Thoracic aorta (tissue), 2 donors: ENCODE measurements at places on chromosomes 1 and 21. TPM values are rescaled to one million over a fixed set of nuclear protein-coding genes. Genes with fewer than 3 reads are reported as not detected.

GRCh38 chr1:5921671-5922070, 70.6 kb downstream of the NPHP4 start:
- no peaks in the 10 kb centered on the region for H3K36me3 ChIP-seq
- H3K27ac ChIP-seq, result no peak overlapping the region
- no peak for DNase-seq
- no peaks in the 10 kb centered on the region for H3K4me1 ChIP-seq
- no peaks in the 10 kb centered on the region for H3K27me3 ChIP-seq

DNA sequence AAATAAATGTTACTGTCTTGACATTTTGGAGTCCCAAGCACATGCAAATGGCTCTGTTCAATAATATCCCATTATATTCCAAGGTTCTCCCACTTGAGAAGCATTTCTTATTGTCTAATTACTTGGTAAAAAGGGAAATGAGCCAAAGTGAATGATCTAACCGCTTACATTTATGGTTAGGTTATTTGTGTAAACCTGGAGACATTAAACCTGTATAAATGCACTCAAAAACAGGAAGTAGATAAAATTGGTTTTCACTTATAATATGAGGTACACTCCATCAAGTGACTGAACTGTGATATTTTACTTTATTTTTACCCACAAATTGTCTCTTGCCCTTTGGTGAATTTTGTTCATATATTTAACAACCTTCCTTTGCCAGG, 26.8 kb downstream of the KIF1B start:
- no peak overlapping the region for H3K4me3 ChIP-seq
- H3K27ac ChIP-seq, result no peak overlapping the region
- H3K36me3 ChIP-seq, result peaks cover 8% of the 10 kb centered on the region
- no peaks in the 10 kb centered on the region for H3K27me3 ChIP-seq

GRCh38 chr21:42209801-42210479, 9.0 kb upstream of the ABCG1 start:
- DNase-seq, result no peak
- no peaks in the 10 kb centered on the region for H3K27me3 ChIP-seq
- H3K36me3 ChIP-seq, result no peaks in the 10 kb centered on the region
- no peak overlapping the region for H3K4me3 ChIP-seq

DNA sequence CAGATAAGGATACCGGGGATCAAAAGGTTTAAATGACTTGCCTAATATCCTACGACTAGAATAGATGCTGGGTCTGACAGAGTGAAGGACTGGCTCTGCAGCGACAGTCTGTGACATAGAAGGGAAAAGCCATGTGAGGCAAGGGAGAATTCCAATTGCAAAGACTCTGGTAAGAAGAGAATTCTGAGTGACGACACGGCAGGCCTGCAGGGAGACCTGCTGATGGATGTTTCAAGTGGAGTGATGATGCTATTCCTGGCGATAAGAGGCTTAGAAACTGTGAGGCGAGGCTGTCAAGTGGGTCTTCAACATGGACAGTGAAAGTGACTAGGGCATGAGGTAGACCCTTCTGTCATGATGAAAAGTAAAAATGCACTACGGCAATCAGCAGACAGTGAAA, 176.6 kb upstream of the PBX1 start:
- H3K36me3 ChIP-seq, result no peaks in the 10 kb centered on the region
- no peaks in the 10 kb centered on the region for H3K27me3 ChIP-seq
- DNase-seq, result no peak
- H3K4me1 ChIP-seq, result no peaks in the 10 kb centered on the region
- no peak overlapping the region for H3K27ac ChIP-seq

GRCh38 chr21:33828577-33828976, 87.0 kb downstream of the ATP5PO start:
- H3K4me1 ChIP-seq, result peaks cover 48% of the 10 kb centered on the region
- H3K4me3 ChIP-seq, result peak overlapping the region; percentile 46
- no peak for DNase-seq
- peak overlapping the region; percentile 82 for H3K27ac ChIP-seq

DNA sequence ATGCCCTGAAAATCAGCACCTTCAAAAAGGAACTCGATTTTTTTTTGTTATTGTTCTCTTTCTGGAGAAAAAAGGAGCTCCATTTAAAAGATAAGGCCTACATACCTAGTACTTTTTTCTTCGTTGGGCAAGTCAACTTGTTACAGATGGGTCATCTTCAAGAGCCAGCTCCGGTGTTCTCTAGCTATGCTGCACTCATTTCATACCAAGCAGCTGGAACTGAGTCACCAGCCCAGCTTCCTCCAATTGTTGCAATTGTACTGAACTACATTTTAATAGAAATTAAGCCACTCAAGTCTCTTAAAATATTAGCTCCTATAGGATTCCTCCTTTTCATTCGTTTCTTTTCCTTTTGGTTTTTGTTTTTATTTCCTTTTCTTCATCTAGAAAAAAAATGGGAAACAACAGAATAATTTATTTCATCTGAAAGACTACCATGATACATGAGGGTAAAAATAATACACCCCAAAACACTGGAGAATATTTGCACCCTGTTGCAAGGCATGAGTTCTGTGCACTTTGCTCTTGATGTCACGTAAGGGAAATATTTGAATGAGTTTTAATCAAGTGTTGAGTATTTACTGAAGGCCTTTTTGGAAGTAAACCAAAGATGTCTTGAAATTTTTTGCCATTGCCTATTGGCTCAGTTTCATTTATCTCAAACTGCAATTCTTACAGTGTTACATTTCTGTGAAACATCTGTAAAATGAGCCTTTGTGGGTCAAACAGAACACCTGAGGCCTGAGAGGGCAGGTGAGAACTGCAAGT, 60.5 kb downstream of the CLIC4 start:
- peaks cover 91% of the 10 kb centered on the region for H3K4me1 ChIP-seq
- no peak overlapping the region for H3K4me3 ChIP-seq
- no peaks in the 10 kb centered on the region for H3K36me3 ChIP-seq
- H3K27me3 ChIP-seq, result no peaks in the 10 kb centered on the region
- no peak overlapping the region for H3K27ac ChIP-seq
- DNase-seq, result peak; percentile 21

DNA sequence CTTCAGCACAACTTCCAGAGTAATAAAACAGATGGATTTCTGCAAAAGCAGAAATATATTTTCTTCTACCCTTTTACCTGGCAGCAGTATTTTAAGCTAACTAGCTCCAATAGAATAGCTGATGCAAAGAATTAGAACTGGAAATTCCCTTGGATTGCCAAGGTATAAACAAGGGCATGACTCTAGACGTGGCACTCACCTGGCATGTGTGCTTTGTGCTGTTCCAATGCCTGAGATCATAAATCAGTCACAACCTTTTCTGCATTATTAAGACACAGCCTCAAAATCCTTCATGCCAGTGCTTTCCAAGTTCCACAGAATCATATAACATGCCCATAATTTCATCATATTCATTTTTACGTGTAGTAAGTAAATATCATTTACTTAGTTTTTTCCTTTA, 1048.7 kb downstream of the ADGRL2 start:
- no peaks in the 10 kb centered on the region for H3K4me1 ChIP-seq
- no peaks in the 10 kb centered on the region for H3K27me3 ChIP-seq
- H3K36me3 ChIP-seq, result no peaks in the 10 kb centered on the region
- H3K4me3 ChIP-seq, result no peak overlapping the region
- DNase-seq, result no peak
- no peak overlapping the region for H3K27ac ChIP-seq

- no peak for DNase-seq
- H3K4me3 ChIP-seq, result no peak overlapping the region
- H3K36me3 ChIP-seq, result no peaks in the 10 kb centered on the region
- no peaks in the 10 kb centered on the region for H3K4me1 ChIP-seq
Measured at GRCh38 chr1:25066731-25067517, 136.8 kb upstream of the RUNX3 start.

Gene FCAMR
- not detected for total RNA-seq

Gene FCRLA
- total RNA-seq, result not detected
